ENCODE measurements at places on chromosomes 16 and 17.

DNA sequence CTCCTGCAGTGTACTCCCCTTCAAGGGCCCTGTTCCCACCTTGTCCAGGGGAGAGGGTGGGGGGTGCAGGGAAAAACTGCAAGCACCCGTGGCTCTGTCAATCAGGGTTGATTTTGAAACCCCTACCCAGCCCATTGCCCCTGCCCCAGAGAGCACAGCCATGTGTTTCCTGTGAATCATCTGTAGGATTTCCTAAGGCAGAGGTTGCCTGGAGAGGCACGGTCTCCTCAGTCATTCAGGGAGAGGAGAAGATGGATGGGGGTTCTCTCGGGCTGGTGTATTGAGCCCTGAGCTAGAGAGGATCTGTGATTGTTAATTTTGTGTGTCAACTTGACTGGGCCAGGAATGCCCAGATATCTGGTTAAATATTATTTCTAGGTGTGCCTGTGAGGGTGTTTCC is 3.5 kb upstream of the AGRP start:
- DNase-seq, result no peak

DNA sequence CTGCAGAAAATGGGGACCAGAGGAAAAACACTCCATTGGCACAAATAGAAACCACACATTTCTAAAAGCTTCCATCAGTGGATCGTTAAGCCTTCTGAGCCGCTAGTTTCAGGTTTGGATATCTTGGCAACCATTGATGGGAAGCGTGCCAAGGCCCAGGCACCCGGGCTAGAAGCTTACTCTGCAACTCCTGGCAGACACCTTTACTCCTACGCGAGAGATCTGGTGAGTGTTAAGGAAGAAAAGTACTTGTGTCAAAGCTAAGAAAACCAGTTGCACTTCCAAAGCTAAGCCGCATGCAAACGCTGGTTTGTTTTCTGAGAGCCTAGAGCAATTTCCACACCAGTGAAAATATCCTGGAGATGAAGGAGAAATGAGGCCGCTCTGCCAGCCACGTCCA is 472.4 kb downstream of the PMP22 start:
- no peak for DNase-seq

DNA sequence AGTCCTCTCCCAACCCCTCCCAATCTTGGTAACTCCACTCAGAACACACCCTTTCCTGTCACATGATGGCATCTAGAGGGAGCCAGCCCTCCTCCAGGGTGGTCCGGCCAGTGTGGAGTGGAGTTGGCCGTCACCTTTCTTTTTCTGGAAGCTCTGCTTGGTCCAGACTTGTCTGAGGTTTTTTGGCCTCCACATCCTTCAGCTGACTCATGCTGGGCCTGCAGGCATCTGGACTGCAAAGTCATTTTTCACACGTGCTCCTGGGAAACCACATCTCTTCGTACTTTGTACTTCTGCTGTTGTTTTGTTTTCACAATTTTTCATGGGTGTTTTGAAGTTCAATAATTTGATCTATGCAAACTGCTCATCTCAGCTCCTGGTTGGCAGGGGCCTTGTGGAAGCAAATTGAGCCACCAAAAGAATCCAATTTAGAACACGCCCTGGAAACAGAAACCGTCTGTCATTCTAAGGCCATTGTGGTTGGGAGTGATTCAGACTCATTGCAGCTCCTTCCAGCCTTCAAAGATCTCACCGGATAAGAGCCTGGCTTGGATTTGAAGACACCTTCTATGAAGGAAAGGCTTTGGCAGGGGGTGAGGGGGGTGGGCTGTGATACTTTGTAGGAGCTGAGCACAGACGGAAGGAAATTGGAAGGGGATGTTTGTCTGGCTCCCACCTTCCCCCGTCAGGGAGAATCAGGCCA is 42.4 kb upstream of the NF1 start:
- DNase-seq, result no peak

DNA sequence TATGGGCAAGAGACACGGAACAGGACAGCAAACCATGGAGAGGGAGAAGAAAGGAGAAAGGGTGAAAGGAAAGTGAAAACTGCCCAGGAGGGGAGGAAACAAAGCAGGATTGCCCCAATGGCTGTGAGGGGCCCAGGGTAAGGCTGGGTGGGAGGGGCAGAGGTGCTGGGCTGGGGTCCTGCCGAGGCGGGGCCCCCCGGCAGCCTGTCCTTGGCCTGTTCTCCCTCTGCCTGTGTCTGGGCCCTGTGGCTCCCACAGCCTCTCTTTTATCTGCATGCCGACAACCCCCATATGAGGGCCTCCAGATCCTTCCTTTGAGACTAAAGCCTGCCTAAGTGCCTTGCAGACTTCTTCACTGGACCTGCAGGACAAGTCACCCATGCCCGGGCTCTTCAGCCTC is 15.5 kb downstream of the ZNHIT3 start:
- DNase-seq, result no peak

- DNase-seq, result no peak
Measured at GRCh38 chr17:28579526-28579925, 2.8 kb upstream of the ALDOC start.

DNA sequence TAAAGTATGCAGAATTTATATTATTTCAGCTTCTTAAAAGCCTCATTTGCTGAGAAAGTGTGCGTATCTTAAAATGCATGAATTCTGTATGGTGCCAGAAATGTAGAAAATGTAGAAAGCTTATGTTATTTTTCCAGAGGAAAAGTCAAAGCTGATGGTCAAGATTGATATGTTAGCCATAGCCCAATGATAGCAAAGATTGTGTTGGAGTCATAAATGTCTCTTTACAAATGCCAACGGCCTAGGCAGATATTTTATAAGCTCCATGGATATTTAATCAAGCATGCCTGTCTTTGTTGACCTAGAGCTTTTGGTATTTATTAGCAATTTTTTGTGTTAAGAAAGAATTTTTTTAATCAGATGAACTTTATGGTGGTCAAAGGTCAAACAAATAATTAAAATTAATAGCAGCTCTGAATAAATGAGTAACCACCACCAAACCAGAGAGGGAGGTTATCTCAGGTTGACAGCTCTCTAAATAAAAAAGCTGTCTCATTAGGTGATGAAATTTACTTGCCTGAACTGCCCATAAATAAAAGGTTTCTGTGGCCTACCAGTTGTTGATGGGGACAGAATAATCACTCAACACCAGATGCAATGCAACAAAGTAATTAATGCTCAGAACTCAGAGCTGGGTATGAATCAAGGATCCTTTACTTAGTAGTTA is 28.5 kb downstream of the CLEC3A start:
- DNase-seq, result no peak

DNA sequence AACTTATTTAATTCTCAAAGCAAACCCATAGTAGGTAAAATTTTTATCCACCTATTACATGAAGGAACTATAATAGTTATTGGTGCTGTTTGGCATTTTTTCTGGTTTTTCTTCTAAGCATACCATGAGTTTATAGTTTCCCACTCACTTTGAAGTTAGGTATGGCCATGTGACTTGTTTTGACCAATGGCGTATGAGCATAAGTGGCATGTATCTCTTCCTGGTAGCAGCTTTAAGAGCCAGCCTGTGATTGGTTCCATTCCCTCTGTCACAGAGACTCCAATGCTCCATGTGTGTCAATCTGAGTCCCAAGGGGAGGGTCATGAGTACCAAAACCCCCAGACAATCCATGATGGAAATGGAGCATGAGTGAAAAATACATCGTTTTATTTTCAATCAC is 282.9 kb upstream of the N4BP1 start:
- DNase-seq, result no peak

GRCh38 chr17:37650419-37651003 is 7.3 kb upstream of the DDX52 start:
- no peak for DNase-seq

GRCh38 chr16:1010251-1010650 is 28.7 kb downstream of the SOX8 start:
- no peak for DNase-seq

DNA sequence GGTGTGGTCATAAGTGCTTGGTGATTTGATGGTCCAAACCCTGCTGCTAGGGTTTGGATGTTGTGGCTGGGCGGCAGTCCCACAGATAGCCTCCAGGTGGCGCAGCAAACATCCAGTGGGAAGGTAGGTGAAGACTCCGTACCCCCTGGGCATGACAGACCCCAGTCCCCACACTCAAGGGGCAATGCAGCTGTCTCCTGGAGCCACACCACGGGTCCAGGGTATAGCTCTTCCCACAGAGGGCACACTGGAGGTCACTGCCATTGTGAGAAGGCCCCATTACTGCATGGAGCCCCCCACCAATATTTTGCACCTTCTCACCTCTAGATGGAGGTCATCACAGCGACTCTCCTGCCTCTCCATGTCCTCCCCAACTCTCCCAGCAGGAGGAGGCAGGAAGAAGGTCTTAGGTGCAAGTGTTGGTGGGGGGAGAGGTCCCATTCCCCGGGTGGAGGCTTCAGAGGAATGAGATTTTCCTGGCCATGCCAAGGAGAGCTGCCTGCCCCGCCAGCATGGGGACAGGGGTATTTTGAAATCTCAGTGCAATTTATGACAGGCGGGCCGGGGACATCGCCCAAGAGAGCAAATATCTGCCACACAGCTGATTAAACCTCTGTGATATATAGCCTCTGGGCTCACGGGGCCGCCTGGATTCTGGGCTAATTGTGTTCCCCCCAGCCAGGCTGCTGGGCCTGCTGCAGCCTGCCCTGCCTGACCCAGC is 17.1 kb upstream of the C17orf113 start:
- DNase-seq, result peak; percentile 83

- DNase-seq, result no peak
Measured at GRCh38 chr17:82065638-82066303, at the start of gene DUS1L. Gene DUS1L (minus strand): TSS chr17:82065804. CDS start chr17:82065059, 745 bp downstream.

DNA sequence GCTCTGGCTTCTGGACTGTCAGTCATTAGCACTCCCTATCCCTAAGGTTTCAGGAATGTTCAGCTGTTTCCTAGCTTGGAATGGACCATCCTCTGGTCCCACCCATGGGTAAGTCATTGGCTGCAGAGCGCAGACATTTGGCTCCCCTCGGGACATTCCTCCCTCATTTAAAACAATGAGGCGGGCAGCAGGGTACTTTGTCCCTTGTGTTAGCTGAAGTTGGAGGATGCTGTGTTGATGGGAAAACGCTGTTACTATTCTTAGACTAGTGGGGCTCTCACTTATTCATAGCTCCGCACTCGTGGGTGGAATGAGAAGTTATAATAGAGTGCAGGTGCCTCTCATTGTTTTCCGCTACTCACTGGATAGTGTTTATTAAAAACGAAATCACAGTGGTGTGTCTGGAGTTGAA is 673.8 kb downstream of the WWOX start:
- DNase-seq, result no peak

GRCh38 chr16:67108931-67109406 is 772 bp upstream of the PHAF1 start:
- DNase-seq, result no peak

- no peak for DNase-seq
Measured at GRCh38 chr16:80984124-80984892, 22.4 kb downstream of the CMC2 start.

DNA sequence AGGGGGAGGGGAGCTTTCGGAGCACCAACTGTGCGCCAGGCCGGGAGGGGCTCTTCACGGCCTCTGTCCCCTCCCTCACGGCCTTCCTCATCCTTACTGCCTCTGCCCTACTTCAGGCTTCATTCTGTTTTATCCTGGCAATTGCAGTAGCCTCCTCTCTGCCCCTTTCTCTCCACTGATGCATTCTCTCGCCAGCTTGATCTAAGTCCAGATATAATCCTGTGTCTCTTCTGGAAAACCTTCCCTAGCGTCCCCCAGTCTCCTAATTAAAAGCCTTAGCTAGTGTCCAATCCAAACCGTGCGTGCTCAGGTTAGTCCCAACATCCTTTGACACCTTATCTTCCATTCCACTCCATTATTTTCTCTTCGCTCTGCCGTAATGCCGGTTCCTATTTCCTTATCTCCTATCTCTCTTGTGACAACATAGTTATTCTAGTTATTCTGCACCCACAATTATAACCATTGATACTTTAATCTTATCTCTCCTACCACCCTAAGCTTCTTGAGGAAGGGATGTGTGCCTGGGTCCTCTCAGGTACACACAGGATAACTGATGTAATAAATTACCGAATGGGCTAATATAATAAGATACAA is 869 bp downstream of the ZNF48 start:
- DNase-seq, result no peak

- no peak for DNase-seq
Measured at GRCh38 chr16:79265701-79266100, 334.8 kb downstream of the MAF start.

- no peak for DNase-seq
Measured at GRCh38 chr16:80806927-80807340, 2.5 kb upstream of the CDYL2 start.

- DNase-seq, result no peak
Measured at GRCh38 chr16:80500116-80500859, 40.5 kb upstream of the DYNLRB2 start.

GRCh38 chr16:73285436-73286201 is 237.7 kb upstream of the ZFHX3 start:
- no peak for DNase-seq

DNA sequence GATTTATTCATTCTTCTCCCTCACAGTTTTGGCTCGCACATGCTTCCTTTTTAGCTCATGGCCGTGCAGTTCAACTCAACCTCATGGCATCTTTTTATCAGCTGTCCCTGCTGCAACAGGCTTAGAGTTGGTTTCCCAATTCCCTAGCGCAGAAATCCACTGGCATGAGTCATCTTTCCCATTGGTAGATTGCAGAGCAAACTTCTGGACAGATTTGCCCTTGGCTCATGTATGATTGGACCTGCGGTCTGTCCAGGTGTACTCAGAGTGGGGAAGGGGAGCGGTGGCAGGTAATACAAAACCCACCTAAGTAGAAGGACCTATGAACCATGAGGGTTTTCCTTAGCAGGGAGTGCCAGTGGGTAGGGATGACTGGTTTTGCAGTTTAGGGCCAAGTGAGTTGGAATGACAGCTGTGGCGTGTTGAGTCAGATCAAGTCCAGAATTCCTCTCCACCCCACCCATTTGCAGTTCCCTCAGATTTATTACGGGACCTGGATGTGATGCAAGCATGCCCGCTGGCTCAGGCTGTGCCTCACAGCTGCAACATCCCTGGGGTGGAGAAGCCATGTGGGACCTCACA is 584.7 kb downstream of the WWOX start:
- DNase-seq, result no peak

- DNase-seq, result no peak
Measured at GRCh38 chr17:63189930-63190329, 223.9 kb downstream of the TANC2 start.

DNA sequence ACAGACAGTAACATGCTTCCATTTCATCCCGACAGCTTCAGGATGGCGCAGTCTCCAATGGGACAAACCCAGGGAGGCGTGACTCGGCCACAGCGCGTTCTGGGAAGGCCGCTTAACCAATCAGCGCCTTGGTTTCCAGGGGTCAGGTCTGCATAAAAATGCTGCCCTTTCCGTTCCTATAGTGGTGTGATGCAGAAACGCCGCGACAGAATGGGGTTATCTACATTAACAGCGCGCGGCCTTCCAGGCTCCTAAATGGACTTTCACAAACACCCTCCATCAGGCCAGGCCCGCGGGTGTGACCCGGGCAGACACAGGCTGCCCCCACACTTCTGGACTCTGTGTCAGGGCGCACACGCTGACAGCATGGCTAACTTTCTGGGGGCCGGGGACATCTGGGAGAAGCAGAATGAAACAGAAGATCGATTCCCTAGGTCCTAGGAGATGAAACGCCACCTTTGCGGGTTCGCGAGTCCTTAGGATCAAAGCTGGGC is 792 bp downstream of the TMEM231 start:
- DNase-seq, result peak; percentile 67

- no peak for DNase-seq
Measured at GRCh38 chr17:58371300-58371950, 19.4 kb upstream of the SUPT4H1 start.

Measured in NCI-H1694 treated with DMSO at 0.1 percent for 48 hours (cell line).